ENCODE measurements at places on chromosomes 3 and 15.

DNA sequence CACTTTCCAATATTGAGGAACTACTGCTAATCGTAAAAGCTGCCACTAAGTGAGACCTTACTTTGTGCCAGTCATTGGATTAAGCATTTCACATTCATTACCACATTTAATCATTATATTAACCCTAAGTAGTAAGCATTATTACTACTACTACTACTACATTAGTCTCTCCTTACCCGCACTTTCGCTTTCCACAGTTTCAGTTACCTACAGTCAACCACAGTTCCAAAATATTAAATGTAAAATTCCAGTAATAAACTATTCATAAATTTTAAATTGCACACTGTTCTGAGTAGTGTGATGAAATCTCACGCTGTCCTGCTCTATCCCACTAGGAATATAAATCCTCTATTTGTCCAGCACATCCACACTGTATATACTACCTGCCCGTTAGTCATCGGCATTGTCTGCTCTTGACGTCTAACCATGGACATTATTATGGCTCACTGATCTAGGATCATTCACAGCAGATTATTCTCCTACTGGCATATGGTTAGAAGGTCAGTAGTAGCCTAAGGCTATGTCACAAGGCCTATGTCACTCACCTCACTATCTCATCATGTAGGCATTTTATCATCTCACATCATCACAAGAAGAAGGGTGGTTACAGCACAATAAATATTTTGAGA lies 121.1 kb downstream of the GSK3B start:
- no peak for DNase-seq

GRCh38 chr3:186307594-186308221 lies 54.3 kb downstream of the DGKG start:
- DNase-seq, result no peak

GRCh38 chr3:195601382-195601781 lies 17.6 kb upstream of the APOD start:
- DNase-seq, result no peak

DNA sequence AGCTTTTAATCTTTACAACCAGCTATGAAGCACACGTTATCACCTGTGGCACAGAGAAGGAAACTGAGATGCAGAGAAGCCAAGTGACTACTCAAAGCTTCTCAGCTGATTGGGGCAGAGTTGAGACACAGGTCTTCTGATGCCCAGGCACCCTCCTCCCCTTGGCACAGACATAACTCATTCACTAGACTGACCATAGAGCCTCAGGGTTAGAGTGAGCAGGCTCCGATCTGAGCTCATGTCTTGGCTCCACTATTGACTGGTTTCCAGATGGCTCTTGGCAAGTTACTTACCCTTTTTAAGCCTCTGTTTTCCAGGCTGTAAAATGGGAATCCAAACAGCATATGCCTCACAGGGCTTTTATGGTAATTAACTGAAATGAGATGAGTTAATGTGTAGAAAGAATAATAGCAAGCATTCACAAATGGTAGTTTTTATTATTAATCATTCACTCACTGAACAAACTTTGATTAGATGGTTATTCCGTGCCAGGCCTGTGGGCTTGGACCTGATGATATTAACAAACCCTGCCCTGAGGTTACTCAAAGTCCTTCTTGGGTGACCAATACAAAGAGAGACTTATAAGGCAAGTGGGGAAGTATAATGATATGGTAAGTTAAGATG lies 184.3 kb downstream of the ANXA2 start:
- no peak for DNase-seq

DNA sequence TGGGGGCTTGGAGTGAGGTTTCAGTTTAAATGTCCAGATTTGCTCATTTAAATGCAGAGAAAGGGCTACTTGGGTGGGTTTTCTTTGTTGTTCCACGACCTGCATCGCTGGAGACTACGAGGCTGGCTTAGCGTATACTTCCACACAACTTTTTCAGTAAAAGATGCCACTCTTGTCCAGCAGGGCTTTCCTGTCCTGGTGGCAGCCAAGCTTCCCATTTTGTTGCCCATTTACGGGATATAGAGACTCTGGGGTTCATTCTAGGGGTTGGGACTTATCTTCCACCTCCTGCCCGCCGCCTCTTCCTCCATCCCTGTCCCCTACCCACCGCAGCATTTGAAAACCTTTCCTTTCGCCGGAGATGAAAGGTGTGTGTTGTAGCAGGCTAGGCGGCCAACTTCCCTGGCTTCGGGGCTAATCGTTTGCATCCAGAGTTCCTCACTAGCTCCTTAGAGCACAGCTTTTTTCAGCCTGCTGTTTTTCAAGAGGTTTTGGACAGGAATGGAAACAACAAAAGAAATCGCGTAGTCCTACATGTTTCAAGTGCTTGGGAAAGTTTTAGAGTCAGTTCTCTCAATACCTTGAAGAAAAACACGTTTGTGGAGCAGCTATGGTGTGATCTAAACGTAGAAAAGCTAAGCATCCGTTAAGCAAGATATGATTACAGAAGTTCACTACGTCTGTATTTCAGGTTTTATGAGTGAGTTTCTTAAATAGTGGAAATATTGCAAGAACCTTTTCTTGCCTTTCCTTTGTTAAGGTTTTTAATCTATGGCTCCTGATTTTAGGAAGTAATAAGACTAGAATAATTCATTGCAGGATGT lies 843 bp downstream of the CHRNA5 start:
- no peak for DNase-seq

DNA sequence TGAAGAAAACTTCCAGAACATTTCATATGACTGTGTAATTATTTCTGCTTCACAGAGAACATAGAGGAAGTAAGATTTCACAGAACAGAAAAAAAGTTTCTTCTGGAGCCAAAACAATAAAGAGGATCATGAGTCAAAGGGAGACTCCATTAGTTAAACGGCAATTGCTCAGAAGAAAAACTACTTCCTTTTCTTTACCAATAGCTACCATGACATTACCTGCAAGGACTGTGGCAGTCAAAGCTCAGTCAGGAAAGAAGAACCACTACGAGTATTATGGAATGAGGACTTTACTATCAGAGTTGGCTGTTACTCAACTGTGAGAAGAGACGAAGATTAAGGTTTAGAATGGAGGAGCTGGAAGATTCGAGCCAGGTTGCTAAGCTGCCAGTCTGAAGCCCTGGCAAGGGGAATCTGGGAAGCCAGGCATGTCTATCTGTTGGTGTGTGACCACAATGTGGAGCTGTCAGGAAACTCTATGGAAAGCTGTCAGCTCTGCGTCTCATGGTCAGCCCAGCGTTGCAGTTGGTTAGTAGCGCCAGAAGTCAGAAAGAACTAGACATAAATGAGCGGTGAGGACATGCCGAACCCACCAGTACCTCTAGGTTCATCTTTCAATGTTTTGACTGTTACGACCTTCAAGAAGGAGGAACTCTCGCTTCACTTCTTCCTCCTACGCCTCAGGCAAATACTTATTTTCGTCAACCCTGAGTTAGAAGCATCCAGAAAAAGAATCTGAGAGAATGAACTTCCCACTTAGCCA lies 604.3 kb downstream of the FGF12 start:
- DNase-seq, result no peak

DNA sequence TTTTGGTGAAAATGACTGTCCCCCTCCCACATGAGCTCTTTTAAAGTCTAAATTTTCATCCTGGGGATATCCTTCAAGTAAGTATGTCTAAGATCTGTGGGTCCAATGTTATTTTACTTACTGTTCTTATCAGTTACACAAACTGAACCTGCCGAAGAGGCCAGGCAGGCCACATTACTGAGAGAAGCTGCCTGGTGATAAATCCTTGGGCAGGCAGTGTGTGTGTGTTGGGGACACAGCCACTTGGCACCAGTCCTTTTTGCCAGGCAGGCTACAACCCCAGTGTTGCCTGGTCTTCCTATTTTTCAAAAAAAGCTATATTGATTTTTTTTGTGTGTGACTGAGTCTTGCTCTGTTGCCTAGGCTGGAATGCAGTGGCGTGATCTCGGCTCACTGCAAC lies 50.6 kb upstream of the RASA2 start:
- no peak for DNase-seq

- DNase-seq, result no peak
Measured at GRCh38 chr15:75573648-75574384, 5.3 kb downstream of the PTPN9 start.

- no peak for DNase-seq
Measured at GRCh38 chr3:66101901-66102300, 63.2 kb upstream of the MAGI1 start.

GRCh38 chr15:37516621-37517020 lies 416.3 kb upstream of the MEIS2 start:
- DNase-seq, result no peak

DNA sequence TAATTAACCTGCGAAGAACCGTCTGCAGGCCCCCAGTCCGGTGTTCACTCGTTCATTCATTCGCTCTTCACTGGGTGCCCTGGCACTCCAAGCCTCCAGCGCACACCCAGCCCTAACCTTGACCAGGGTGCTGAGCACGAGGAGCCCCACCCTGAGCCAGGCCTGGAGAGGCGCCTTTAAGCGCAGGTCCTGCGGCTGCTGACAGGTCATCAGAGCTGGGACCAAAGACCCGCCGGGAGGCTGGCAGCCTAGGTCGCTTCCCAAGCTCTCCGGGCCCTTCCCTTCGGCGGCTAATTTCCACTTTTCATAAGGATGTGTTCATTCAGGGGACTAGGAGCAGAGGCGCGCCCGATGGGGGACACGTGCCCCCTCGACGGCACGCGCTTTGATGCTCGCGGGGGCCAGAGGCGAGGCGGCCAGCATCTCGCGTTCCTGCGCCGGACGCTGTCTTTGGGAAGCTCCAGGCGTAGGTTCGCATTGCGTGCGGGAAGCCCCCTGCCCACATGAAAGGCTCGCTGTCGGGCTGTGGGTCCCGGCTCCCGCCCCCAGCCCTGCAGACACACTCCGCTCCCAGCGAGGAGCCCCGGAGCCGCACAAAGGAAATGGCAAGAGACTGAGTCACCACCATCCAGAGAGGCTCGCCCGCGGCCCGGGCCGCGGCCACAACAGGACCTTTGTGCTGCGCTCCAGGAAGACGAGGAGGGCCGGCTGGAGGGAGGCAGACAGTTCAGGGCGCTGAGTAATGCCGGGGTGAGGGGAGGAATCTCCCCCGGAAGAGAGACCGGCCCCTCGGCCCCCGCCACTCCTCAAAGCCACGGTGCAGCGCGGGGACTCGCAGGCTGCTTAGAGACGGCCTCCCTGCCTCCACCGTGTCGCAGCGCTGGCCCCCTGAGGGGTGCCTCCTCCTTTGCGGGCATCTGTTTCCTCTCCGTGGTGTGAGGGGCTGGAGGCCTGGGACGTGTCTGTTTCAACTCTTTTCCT lies 266.4 kb upstream of the HES1 start:
- no peak for DNase-seq

GRCh38 chr3:151276038-151276686 lies 2.2 kb downstream of the P2RY14 start:
- no peak for DNase-seq

GRCh38 chr3:37779289-37780152 lies 82.2 kb upstream of the CTDSPL start:
- peak; percentile 89 for DNase-seq

DNA sequence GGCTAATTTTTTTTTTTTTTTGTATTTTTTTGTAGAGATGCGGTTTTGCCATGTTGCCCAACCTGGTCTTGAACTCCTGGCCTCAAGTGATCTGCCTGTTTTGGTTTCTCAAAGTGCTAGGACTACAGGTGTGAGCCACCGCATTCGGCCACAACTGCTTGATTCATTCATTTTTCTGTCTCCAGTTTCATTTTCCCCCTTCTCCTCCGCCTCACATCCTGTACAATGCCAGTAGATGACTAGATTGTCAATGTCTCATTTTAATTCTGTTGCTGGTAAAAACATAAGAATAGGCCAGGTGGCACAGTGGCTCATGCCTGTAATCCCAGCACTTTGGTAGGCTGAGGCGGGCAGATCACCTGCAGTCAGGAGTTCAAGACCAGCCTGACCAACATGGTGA lies 12.0 kb upstream of the ZNF592 start:
- no peak for DNase-seq

GRCh38 chr3:140917772-140918171 lies 23.9 kb upstream of the SLC25A36 start:
- no peak for DNase-seq

DNA sequence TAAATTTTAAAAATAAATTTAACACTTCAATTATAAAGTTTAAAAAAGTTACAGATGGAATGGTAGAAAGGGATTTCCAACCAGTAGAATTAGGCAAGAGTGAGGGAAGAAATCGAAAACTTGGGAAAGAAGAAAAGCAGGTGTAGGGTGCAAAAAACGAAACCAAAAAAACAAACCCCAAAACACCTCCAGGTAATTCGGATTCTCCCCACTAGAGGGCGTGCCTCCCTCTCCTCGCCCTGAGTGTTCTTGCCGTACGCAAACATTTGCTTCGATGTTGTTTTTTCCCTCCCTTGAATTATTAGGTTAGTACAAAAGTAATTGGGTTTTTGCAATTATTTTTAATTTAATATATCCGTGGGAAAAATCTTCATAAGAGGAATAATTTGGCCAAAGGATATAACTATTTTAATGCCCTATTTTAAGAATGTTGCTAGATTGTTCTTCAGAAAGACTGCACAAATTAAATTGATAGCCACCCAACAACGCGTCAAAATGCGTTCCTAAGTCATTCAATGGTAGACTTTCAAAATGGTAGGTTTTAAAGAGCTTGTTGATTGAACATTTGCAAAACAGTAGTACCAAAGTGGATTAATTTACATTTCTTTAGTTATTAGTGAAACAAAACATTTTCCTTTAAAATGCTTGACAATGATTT lies 63.7 kb downstream of the SLC30A4 start:
- peak; percentile 78 for DNase-seq

GRCh38 chr3:11907667-11908660 lies 61.3 kb upstream of the TAMM41 start:
- DNase-seq, result peak; percentile 59

DNA sequence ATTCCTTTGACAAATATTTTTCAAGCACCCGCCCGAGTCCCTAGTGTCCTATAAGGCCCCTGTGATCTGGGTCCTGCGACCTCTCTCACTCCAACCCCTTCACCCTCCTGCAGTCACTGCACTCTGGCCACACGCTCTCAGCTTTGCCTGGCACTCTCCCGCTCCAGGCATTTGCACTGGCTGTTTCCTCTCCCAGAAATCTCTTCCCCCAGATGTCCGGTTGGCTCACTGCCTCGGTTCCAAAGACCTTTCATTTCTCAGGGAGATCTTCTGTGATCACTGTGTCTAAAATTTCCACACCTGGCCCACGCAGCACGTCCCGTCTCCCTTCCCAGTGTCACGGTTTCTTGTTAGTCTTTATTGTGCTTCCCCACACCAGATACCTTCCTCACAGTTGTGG lies 97.4 kb downstream of the WNT7A start:
- DNase-seq, result no peak

- no peak for DNase-seq
Measured at GRCh38 chr15:85623315-85624049, 171.2 kb downstream of the KLHL25 start.

DNA sequence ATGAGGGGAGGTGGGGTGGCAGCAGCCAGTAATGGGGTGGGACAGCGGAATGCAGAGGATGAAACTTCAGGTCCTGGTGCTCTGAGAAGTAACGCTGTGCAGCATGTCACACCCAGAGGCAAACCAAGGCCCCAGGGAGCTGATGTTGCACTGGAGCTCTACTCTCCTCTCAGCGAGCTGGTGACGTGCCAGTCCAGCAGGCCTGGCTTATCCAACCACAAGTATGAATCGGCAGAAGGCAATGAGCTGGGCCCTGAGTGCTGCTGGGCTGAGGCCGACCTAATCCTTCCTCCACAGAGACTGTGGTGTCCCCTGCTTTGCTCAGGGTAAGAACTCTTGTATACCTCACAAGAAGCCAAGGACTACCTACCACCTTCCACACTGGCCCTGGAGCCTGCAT lies 30.5 kb downstream of the CD86 start:
- DNase-seq, result no peak
